CD4-positive, alpha-beta T cell (primary cell): ENCODE measurements at places on chromosomes 3 and 15.

DNA sequence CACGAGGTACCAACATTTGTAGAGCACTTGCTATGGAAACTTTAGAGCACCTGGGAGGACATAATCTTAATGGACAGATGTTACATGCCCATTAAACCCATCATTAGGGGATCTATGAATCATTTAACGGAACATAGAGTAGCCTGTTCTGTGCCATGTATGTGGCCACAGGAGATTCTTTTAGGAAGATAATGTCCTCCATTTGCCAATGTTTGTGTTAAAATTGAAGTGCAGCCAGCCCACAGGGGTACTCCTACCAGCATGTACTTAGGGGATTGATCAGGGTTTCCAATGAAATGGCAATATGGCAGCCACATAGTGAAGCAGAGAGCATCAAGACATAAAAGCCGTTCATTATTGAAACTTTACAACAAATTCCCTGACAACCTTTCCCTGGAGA lies 70.7 kb downstream of the TNIK start:
- no peak for DNase-seq

DNA sequence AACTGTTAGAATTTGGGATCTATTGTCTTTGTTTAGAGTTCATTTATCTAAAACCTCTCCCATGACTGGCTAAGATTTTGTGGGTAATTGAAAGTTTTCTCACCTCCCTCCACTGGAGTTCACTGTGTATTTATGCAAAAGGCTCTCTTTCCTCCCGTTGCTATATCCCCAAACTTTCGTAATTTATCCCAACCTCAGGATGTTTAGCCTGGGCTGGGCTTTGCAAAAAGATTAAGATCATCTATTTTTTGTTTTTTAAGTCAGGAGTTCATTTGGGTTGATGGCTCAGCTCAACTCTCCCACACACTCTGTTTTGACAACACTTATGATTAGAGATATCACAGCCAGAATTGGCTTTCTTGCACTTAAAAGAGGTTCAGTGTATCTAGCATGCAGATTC lies 27.0 kb downstream of the SUCNR1 start:
- no peak for DNase-seq

DNA sequence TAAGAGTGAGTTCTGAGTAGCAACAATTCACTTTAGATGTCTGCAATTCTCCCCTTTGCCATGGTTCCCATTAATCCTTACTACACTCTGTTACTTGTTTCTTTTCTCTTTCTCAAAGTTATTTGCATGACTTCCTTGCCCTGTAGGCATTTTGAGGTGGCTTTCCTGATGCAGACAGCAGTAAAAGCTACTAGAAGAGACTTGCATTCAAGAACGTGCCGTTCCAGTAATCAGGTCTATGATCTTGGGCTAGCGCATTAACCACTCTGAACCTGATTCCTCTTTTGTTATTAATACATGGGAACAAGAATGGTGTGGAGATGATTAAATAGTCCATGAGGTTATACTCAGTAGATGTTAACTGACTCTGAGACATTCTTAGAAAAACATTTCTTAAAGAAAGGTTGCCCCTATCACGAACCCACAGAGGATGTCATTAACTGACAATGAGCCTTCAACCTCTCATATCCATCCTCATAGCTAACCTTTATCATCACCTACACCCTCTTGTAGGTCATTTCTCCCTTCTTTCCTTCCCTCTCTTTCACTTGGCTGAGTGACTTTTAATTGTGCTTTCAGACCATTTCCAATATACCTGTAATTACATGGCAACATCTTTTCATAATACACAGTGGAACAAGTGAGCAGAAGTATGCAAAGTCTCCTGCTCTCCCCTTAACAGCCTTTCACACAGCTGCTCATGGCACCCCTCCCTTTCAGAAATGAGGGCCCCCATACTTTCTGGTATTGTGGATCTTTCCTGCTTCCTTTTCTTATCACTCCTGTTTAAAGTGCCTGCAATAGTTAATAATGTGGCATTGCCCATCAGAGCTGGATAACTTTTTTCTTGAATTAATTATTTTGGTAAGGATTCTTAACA lies 175.9 kb downstream of the CHST2 start:
- DNase-seq = no peak

DNA sequence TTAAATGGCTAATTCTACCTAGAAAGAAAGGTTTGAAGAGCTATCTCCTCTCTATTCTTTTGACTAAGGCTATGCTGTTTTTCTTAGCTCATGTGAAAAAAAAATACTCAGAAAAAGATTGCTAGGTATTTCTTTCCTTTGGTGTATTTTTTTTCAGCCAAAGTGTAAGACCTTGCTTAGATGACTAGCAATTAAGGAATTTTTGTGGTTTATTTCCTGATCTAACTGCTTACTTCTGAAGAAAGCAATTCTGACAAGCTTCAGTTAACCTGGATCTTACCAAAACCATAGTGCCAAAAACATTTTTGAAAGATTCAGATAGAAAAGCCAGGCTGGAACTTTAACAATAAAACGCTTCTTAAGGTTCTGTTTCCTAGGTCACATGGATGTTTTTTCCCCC lies 315.6 kb downstream of the SOX2 start:
- no peak for DNase-seq

DNA sequence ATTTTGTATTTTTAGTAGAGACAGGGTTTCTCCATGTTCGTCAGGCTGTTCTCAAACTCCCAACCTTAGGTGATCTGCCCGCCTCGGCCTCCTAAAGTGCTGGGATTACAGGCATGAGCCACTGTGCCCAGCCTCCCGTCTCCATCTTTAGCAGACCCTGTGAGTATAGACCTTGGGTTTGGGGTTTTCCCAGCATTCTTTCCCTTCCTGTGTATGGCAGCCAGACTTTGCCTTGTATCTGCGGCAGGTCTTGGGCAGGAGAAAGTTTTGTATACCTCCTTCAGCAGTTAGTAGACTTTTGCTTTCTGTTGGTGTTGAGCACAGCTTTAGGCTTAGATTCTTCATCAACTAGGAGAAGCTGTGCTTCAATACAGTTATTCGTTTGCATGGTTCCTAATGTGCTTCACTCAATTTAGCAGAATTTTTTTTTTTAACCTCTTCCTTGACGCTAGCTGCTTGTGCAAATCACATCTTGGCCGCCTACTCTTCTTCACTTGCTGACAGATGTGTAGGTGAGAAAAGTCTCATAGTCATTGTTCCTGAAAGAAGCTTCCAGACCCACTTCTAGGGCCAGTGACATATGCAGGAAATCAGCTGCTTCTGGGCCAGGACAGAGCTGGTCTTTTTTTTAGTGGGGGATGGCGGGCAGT lies 38.4 kb downstream of the MAP2K1 start:
- DNase-seq = no peak

DNA sequence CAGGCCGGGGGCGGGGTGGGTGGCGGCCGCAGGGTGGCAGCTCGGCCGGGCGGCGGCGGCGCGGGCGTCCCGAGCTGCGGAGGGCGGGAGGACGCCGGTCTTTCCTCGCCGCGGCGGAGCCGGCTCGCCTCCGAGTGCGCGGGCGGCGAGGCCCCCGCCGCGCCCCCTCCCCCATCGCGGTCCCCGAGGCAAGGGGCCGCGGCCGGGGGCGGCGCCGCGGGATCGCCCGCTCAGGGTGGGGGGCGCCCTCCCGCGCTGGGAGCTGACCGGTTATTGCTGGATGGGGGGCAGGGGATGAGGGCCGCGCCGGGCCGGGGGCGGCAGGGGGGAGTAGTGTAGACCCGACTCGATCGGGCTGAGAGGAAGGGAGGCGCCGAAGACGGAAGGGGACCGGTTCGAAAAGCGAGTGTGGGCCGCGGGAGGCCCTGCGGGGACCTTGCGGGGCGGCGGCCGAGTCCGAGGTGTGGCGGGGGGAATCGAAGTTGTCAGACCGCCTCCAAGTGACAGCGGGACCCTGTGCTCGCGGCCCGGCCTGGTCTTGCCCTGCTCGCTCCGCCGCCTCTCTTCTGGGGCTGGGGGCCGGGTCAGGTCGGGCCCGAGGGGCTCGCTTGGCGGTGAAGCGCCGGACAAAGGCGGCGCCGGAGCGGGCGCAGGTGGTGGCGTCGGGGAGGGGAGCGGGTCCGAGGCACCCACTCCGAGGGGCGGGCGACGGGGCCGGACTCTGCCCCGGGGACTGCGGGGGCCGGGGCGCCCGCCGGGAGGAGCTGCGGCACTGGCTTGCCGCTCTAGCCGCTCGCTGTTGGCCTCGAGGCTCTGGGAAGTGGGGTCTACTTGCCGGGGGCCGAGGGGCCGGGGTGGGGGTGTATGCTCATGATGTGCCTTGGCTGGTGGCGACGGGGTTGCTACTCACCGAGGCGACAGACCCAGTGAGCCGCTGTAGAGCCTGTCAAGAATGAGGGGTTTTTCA lies 1.1 kb downstream of the BAHD1 start:
- peak; percentile 35 for DNase-seq

- no peak for DNase-seq
Observed at GRCh38 chr3:100429187-100429716, 27.9 kb downstream of the LNP1 start.

GRCh38 chr3:16056217-16056616 lies 118.3 kb upstream of the GALNT15 start:
- DNase-seq = no peak

- no peak for DNase-seq
Observed at GRCh38 chr3:191345334-191345733, 15.0 kb upstream of the UTS2B start.

GRCh38 chr3:57091521-57092273 lies 31.2 kb downstream of the SPATA12 start:
- DNase-seq = no peak

GRCh38 chr3:158127250-158128219 lies 17.6 kb downstream of the RSRC1 start:
- no peak for DNase-seq

- DNase-seq = no peak
Observed at GRCh38 chr3:54307566-54308180, 185.3 kb downstream of the CACNA2D3 start.

GRCh38 chr3:50090984-50091383 lies 2.3 kb downstream of the RBM5 start:
- DNase-seq = no peak

- no peak for DNase-seq
Observed at GRCh38 chr3:54653456-54654195, 274.2 kb downstream of the LRTM1 start.

DNA sequence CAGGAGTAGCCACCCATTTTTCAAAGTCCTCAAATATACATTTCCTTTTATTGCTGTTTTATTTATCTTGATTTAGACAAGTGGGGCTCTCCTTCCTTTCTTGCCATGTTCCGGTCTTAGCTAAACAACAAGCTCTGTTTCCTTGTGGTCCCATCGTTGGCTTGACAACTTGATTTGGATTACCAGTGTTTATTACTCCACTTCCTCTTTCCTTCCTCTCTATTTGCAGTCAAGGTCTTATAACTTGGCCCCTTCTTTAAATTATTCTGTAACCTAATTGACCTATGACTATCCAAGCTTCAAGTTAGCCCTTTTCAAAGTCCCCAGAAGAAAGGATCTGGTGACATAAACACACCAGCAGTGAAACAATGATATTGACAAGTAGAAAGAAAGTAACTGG lies 130.6 kb upstream of the STT3B start:
- DNase-seq = no peak

- no peak for DNase-seq
Observed at GRCh38 chr15:86522721-86523120, 443.1 kb downstream of the AGBL1 start.

- no peak for DNase-seq
Observed at GRCh38 chr3:178120367-178120766, 415.9 kb upstream of the KCNMB2 start.

- no peak for DNase-seq
Observed at GRCh38 chr15:74209997-74210671, 7.5 kb upstream of the STRA6 start.

- DNase-seq = no peak
Observed at GRCh38 chr3:71184252-71184651, 399.3 kb downstream of the FOXP1 start.

GRCh38 chr3:144364737-144365136 lies 393.1 kb downstream of the DIPK2A start:
- no peak for DNase-seq

GRCh38 chr3:100526613-100527346 lies 34.4 kb downstream of the TMEM45A start:
- no peak for DNase-seq

DNA sequence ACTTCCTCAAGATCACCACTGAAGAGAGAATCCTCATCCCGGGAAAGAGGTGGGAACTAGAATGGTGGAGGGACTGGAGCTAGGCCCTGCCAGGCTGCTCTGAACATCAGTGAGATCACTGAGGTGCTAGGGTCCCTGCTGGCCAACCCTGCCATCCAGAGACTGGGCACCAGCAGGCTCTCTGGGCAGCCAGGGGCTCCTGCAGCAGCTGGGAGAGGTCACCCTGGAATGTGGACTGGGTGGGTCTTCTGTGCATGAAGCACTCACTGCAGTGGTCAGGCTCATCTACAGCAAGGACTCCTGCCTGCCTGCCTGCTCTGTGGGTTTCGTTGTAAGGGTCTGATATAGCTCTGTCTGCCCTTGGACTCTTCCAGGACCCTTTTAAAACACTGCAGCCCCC lies 24.9 kb downstream of the ALS2CL start:
- no peak for DNase-seq

DNA sequence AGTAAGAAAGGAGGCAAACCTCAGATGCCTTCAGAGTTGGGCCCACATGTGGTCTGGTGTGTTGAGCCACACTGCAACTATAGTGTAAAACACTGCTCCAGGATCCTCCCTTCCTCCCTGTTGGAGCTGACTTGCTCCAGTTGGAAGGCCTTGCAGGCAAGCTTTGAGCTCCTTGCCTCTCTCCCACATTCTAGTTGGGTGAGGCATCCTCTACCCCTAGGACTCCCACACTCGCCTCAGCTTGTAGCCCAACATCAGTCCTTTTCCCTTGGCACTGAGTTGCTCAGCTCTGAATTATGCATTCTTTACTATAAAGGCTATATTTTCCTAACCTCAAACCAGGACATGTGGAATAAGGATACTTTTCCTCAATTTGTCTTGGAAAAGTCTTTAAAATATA lies 143.9 kb downstream of the NECTIN3 start:
- no peak for DNase-seq

DNA sequence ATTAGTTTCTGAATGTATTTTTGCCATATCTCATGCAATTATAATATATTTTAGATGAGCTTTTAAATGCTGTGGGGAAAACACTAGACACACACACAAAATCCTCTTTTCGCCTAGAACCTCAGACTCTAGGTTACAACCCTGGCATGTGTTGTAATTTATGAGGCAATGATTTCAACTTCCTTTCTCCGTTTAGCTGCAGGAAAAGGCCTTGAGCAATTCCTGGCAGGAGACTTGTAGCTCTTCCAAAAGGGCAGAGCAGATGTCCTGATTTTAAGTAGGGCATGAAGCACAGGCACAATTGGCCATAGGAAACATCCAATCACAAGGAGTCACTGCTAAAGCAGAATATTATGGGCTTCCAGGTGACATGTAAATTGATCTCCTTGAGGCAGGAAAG lies 82.0 kb downstream of the GPR156 start:
- DNase-seq = no peak

GRCh38 chr15:101437618-101438481 lies 51.7 kb downstream of the PCSK6 start:
- DNase-seq = no peak

DNA sequence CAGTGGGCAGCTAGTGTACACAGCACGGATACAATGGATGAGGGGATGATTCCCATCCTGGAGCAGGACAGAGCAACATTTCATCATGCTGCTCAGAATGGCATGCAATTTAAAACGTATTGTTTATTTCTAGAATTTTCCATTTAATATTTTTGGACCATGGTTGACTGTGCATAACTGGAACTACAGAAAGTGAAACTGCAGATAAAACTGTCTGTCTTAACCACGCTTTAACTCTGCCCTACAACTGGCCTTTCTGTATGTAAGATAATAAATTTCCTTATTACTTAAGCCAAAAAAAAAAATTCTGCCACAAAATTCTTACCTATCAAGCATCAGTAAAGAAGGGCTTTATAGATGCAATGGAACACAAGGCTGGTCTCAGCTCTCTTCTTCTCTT lies 33.4 kb downstream of the AP3S2 start:
- DNase-seq = no peak

GRCh38 chr15:86624261-86625036 lies 544.8 kb downstream of the AGBL1 start:
- peak; percentile 12 for DNase-seq
